AG09309 (cell line): ENCODE measurements at places on chromosomes 5 and 9.

- DNase-seq = no peak
These were observed 62.5 kb upstream of the C5orf46 start for GRCh38 chr5:147968855-147969254.

DNA sequence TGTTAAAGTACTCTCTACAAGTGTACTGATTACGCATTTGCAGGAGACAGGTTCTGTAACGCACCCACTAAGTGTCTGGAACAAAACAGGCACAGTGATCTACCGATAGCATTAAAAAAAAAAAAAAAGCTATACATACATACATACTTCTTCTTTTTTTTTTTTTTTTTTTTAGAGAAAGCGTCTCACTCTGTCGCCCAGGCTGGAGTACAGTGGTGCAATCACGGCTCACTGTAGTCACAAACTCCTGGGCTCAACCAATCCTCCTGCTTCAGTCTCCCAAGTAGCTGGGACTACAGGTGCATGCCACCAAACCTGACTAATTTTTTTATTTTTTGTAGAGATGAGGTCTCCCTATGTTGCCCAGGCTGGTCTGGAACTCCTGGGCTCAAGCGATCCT, 7.6 kb downstream of the KIF24 start:
- DNase-seq = no peak

- no peak for DNase-seq
These were observed 414.8 kb upstream of the CCNH start for GRCh38 chr5:87827539-87827938.

- DNase-seq = peak; percentile 62
These were observed 26.7 kb downstream of the FOXI1 start for GRCh38 chr5:170132269-170132975.

GRCh38 chr5:133234911-133235310, 183.1 kb downstream of the HSPA4 start:
- no peak for DNase-seq

DNA sequence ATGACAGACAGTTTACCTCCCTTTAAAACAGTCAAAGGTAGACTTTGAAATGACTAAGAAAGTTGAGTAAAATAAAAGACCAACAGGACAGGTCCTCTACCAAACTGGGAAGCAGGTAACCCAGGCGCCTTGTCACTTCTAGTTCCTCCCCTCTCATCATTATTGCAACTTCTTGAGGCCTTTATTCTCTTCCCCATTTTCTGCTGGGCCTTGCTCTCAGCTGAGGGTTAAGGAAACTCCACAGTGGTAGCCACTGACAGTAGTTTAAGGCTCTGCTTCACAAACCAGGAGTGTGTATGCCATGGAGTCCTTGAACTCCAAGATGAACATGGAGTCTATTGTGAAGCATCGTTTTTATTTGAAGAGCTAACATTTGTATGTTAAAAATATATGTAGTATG, 36.9 kb upstream of the TCERG1 start:
- DNase-seq = no peak

DNA sequence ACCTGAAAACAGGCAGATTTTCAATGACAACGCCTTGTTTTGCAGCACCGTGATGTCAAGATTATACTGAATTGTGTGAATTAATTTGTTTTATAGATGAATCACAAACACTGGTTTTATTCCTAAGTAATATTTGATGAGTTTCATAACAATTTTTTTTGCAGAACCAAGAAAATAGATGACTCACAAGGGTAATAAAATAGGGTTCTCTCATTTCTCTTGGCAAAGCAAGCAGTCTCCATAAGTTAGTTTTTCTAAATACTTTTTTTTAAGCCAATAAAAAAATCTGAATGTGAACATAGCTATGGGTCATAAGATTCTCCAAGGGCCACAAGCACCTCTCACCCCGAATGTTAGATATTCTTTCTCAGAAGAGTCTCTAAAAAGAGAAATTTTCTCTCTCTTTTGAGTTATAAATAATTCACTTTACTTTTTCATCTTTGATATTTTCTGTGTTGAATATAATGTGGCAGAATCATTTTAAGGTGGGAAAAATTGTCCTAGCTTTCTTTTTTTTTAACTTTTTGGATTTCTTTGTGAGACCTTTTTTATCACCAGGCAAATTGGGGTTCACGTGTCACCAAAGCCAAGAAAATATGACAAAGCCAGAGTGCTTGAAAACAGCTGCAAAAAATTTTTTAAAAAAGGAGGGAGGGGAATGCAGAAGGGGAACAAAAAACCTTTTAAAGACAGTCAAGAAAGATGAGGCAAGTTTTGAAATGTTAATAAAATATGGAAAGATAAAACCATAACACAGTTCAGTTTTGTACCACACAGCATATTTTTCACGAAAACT, 174.6 kb upstream of the DAPK1 start:
- peak; percentile 72 for DNase-seq

- DNase-seq = no peak
These were observed 40.9 kb upstream of the IL17B start for GRCh38 chr5:149419859-149420544.

DNA sequence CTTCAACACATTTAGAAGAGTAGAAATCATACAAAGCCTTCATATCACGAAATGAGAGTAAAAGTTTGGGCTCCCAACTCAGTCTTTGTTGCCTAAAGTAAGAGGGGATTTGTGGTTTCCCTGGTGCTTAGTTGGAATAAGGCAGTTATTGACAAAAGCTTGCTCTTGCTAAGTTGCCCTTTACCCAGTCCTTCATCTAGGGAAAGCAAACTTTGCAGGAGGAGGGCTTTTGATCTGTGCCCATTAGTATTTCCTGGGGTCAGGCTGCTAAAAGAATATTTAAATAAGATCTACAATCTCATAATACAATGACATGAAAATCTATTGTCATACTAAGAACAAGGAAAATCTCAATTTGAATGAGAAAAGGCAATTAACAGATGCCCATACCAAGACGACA, 84.1 kb upstream of the ACO1 start:
- no peak for DNase-seq

- DNase-seq = no peak
These were observed 129.4 kb downstream of the BASP1 start for GRCh38 chr5:17346811-17347210.

- DNase-seq = no peak
These were observed 503 bp downstream of the SEMA4D start for GRCh38 chr9:89497257-89497963.

- no peak for DNase-seq
These were observed 187.6 kb downstream of the PCSK1 start for GRCh38 chr5:96245140-96246091.

GRCh38 chr9:136881691-136882108, 4.6 kb upstream of the TRAF2 start:
- DNase-seq = no peak

- no peak for DNase-seq
These were observed 67.6 kb downstream of the LMX1B start for GRCh38 chr9:126681336-126681735.

DNA sequence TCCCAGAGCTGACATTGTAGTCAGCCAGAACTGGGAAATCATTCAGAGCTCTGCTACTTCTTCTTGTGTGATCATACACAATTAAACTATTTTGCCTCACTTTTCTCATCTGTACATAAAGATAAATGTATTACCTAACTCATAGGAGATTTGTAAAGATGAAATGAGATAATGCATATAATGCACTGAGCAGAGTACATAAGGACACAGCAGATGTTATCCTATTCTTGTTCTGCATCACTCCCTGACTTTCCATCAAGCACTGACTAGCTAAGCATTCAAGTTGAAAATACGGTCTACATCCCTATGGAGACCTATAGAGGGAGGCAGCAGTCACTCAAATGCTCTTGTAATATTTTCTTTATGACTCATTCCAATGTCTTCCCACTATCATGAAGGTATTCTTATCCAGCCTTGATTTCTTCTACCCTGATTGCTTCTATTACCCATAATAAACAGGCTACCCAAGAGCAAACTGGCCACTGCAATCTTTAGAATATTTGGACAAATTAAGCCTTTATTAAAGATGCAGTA, 16.3 kb upstream of the PRR16 start:
- DNase-seq = no peak

DNA sequence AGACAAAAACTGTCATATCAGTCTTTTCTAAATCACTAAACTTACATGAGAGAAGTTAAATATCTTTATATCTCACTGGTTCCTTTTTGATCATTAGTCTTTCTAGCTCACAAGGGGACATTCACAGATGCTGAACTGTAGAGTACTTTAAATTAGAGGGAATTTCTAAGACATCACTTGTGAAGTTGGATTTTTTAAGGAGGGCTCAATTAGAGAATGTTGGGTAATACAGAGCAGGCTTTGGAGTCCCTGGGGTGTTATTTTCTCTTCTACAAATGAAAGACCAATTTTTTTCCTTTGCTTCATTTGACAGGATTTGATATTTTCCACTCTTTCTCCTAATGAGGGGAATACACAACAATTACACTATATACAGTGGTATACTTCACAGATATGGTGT, 48.6 kb upstream of the SPDL1 start:
- no peak for DNase-seq

DNA sequence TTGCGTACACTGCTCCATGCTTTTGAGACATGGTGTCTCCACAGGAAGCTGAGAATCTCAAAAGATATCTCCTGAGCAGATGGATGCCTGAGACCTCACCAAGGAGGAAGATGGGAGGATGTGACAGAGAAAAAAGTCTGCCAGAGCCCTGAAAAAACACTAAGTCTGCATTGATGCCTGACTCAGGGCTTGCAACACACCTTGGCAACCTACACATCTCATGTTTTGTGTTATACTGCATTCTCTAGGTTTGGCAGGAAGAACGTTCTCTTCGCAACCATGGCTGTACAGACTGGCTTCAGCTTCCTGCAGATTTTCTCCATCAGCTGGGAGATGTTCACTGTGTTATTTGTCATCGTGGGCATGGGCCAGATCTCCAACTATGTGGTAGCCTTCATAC, 19.2 kb downstream of the SLC22A4 start:
- DNase-seq = no peak

GRCh38 chr9:83669067-83669466, 38.7 kb downstream of the UBQLN1 start:
- no peak for DNase-seq

DNA sequence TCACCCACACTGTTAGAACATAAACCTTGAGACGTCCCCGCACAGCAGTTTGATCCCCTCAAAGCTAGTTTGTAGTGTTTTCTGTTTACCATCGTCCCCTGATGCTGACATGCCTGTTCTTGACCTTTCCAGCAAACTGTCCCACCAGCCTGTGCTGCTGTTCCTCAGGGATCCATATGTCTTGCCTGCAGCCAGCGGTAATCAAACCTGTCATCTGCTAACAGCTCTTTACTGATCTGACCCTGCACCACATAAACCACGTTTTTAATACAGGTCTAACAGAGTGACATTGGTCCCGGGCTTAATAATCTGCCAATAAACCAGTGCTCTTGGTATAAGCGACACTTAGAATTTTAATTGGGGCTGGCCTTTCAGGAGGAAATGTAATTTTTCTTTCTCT, 34.7 kb downstream of the PPIC start:
- DNase-seq = no peak

DNA sequence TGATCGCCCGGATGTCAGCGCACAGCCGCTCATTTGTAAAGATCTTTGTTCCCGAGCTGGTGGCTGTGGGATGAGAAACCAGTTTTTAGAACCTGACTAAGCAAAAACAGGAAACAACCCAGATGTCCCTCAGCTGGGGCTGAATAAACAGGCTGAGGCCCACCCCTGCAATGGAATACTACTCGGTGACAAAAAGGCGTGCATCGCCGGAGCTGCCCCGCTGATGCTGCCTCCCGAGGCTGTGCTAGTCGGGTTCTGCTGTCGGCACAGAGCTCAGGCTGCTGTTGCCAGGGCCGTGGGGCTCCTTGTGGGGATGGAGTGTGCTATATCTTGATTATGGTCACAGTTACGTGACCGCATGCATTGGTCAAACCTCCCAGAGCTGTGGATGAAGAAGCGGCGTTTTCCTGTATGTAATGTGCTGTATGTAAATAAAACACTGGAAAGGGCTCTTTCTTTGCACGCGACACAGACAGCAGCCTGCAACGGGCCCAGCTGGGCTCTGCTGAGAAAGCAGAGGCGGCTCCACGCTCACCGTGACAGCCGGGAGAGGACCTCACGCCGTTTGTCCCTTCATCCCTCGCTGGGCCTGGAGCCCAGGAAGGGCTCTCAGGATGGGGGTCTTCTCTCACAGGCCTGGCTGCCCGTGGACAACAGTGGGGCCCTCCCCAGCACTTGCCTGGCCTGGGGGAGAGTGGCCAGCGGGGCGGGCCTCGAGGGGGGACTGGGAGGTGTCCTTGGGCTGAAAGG, 51.5 kb upstream of the RNU6ATAC start:
- no peak for DNase-seq

DNA sequence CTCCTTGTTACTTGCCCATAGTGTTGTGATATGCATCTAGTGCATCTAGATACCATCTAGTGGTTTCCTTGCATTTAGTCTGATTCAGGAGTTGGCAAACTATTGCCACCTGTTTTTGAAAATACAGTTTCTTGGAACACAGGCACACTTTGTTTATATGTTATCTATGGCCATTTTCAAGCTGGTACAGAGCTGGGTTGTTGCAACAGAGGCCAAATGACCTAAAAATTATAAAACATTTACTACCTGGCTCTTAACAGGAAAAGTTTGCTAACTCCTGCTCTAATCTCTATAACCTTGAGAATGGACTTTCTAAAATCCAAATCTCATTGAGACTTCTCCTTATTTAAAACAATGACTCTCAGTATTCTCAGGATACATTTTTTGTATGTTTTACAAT, 19.4 kb upstream of the FBXO38 start:
- no peak for DNase-seq

DNA sequence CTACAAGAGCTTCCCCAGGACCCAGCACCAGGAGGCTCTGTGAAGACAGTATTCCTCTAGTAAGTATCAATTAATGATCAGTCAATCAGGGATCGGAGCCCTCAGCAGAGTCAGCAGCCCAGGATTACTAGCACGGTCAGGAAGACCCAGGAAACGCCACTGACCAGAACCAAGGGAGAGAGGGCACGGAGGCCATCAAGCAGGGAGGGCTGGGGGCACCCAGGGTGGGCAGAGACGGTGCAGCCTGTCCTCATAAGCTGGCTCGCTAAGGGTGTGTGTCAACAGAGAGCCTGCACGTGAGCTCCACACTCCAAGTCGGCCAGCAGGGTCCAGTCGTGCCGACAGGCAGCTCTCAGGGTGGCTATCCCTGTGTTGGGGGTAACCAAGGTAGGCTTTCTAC, 29.0 kb downstream of the VAV2 start:
- no peak for DNase-seq

DNA sequence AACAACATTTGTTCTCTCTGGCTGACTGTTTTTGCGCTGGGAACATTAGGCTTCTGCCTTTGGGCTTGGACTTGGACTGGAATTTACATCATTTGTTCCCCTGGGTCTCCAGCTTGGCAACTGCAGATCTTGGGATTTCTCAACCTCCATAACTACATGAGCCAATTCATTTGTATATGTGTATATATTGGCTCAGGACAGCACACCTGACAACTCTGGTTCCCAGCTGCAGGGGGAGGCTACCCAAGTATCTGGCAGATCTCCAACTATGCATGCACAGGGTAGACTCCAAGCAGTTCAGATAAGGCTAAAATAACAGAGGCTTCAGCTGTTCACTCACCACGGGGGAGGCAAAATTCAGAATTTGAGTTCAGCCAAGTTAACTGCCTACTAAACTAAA, 31.6 kb upstream of the F2RL1 start:
- DNase-seq = no peak

- peak; percentile 69 for DNase-seq
These were observed 15.9 kb upstream of the RPL26L1 start for GRCh38 chr5:172943283-172943841.
